ENCODE measurements at places on chromosomes 1 and 21. TPM values are rescaled to one million over a fixed set of nuclear protein-coding genes. Genes with fewer than 3 reads are reported as not detected.

Gene MROH9
- not detected for total RNA-seq

Gene ACADM
- total RNA-seq, result 62.7 TPM

Gene SH3GLB1
- total RNA-seq, result 24.1 TPM

Gene CCDC190
- not detected for total RNA-seq

Gene GJB4
- total RNA-seq, result not detected

DNA sequence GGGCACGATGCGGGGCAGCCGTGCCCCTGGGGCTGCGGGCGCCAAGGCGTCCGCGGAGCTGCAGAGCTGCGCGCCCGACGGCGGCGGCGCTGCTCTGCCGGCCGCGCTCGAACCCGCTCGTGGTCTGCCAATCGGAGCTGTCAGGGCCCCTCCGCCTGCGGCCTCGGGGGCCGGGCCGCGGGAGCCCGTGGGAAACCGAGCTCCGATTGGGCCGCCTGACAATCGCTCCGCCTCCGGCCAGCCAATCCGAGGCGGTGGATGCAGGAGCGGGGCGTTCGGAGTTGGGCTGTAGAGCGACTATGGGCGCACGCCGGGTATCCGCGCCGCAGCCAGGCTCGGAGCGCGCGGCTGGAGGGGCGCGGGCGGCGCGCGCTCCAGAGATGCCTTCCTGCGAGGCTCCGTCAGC lies 100.5 kb upstream of the SOD1 start:
- peak; percentile 95 for DNase-seq

DNA sequence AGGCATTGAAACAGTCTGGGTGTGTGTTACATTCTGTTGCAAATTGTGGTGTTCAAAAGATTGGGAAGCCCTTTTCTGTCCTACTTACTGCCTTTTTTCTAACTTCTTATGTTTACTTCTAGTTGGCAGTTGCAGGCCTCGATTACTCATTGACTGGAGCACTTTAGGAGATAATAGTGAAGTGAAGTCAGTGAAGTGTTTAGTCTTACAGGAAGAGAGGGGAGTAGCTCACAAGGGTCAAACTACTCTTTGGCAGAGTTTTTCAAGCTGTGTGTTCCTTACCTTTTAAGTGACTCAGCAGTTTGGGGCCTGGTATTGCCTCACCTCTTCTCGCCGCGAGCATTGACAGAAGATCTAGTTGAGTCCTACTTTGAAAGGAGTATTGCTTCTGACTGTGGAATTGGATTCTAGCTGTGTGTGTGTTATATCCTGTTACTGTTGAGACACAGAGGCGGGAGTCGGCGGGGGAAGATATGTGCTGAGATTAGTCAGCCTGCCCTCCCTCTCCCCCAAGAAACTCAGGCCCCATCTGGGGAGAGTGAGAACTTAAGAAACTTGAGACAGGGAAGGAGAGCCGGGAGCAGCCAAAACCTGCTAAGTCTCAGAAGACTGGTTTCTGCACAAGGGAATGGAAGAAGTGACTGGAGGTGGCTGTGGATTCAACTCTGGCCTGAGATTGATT lies 19.3 kb downstream of the AHCYL1 start:
- peak; percentile 97 for DNase-seq

DNA sequence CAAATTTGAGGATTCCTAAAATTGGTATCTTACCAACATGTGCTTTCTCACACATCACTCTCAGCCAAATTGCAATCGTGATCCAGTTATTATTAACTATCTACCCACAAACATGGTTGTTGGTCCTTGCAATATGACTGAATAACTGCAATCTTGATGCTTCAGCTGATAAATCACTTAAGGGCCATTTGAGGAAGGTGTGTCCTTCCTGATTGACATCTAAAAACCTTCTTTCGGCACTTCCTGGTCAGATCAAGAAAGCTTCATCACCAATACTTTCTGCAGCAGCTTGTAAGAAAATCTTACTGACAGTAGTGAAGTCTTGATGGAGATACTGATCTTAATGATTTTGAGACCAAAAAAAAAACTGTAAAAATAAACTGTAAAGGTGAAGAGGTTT lies 48.5 kb upstream of the KCTD3 start:
- no peak for DNase-seq

DNA sequence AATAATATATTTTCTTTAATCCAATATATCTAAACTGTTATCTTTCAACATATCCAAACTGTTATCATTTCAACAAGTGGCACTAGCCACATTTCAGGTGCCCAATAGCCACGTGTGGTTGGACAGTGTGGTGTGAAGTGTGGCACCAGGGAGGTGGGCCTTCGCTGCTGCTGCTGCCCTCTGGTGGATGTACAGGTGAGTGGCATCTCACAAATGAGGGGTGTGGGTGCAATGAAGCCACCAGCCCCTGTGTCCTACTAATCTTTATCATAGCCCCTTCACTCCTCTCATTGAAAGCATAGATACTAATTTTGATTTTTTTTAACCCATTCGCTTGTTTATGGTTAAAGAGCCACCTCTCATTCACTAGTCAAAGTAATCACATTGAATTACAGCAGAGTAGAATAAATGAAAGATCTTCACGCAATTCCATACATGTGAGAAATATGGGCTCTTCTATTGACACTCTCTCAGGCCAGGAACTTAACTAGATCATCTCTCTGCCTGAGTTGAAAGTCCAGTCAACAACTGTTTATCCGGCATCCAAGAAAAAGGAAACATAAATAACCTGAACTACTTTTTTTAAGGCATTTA lies 499.2 kb downstream of the OMA1 start:
- DNase-seq, result peak; percentile 19

GRCh38 chr1:169893645-169894423 lies at the start of gene SCYL3:
TSS of gene SCYL3 (minus strand) at chr1:169893896. CDS start at chr1:169888840, 5,056 bp downstream.
- peak; percentile 95 for DNase-seq

DNA sequence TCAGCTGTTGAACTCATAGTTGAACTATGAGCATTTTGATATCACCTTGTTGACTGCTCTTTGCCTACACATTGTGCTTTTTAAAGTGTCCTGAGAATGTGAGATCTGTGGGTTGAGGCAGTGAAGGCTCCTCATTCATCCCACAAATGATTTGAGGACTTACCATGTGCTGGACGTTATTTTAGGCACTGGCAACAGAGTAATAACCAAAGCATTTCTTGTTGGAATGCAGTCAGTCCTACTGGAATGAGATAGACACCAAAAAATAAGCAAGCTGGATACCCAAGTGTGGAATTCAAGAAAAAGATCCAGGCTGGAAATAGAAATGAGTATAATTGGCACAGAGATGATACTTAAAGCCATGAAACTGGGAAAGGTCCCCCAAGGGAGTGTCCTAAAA lies 73.4 kb downstream of the ZP4 start:
- no peak for DNase-seq

GRCh38 chr1:242890192-242890741 lies 364.8 kb downstream of the CEP170 start:
- DNase-seq, result peak; percentile 52

GRCh38 chr1:178898401-178898800 lies 27.5 kb upstream of the ANGPTL1 start:
- DNase-seq, result no peak

DNA sequence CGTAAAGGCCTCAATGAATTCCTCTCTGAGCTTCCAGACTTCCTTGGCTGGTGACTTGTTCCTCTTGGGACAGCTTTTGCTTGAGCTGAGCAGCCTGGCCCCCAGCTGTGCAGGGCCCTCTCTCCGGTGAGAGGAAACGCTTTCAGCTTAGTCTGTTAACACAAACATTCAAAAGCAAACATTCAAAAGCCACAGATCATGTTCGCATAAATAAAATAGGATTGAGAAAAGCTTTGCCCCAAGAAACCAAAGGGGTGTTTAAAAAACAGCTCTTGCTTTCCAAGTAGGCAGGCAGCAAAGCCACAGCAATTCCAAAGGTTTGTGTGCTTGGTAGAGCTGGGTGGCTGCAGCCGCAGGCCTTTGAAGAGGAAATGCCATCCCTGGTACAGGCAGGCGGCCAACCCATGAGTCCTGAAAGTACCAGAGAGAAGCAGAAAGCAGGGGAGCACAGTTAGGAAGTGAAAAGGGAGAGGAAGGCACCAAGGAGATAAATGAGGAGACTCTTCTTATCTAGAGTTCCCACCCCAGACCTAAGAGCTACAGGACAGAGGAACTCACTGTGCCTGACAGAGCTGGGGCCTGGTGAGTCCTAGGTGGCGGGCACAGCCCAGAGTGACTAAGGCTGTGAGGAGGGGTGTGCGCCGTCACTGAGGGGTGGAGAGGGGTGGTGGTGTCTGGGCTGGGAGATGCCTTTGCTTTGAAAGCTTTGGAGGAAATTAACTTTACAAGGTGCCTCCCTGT lies 48.4 kb downstream of the CCN1 start:
- DNase-seq, result peak; percentile 92

GRCh38 chr21:35563885-35564451 lies 496.4 kb downstream of the SETD4 start:
- peak; percentile 35 for DNase-seq

- no peak for DNase-seq
Measured at GRCh38 chr1:53666566-53666965, 72.4 kb downstream of the GLIS1 start.

DNA sequence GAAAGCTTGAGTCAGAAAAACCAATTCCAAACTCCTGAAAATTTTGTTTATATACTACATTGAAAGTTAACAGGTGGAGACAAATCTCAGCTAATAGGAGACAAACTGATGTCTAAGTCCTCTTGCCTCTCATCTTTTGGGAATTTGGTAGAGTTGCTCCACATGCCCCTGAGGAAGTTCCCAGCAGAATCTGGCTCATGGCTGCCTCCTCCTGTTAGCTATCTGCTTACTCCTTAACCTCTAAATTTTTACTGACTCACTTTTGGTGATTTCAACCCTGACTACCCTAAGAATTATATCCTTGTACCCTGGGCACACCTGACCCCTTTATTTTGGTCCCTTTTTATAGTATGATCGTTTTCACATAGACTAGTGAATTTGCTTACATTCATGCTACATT lies 633.7 kb upstream of the USP24 start:
- peak; percentile 28 for DNase-seq

GRCh38 chr1:113153116-113153803 lies 80.3 kb downstream of the LRIG2 start:
- DNase-seq, result peak; percentile 51

GRCh38 chr1:233189526-233189925 lies 106.0 kb downstream of the PCNX2 start:
- DNase-seq, result no peak

DNA sequence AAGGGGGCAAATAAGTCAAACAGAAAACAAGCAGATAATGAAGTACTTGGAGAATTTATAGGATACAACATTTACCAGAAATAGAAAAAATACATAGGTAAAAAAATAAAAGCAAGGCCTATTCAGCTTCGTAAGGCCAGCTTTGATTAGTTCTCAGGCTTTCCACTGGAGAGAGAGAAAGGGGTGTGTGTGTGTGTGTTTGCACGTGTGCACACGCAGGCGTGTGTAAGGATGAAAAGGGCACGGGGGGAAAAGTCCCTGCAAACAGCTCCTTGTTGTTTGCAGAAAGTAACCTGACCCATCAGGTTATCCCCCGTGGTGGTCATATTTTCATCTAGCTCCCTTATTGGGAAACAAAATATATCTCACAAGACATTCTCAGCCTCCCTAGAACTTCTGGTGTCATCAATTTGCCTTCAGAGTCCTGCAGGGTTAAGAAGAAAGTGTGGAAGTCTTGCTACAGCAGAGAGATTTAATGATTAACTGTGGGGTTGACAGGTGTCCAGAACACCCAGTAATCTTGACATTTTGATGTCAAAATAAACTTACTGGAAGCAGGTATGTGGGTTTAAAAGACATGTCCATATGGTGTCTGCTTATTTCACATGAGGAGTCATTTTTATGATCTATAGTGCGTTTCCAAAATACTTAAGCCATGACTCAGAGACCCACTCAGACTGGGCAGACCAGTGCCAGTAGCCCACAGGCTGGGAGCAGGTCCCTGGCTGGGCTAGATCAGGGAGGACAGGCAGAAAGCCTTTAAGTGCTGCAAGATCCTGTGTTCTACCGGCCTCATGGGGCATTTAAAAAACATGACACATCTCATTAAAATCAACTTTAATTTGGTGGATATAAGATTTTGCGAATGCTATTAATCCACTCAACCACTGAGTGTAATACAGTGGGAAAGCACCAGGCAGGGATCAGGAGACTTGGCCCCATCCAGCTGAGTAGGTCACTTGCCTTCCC lies 487.6 kb upstream of the CAMK1G start:
- peak; percentile 94 for DNase-seq

- DNase-seq, result no peak
Measured at GRCh38 chr1:184896000-184896399, 78.3 kb downstream of the NIBAN1 start.

- DNase-seq, result no peak
Measured at GRCh38 chr1:89364954-89365550, 1.2 kb downstream of the GBP6 start.

- DNase-seq, result no peak
Measured at GRCh38 chr1:25737130-25737529, 62.9 kb upstream of the SELENON start.

DNA sequence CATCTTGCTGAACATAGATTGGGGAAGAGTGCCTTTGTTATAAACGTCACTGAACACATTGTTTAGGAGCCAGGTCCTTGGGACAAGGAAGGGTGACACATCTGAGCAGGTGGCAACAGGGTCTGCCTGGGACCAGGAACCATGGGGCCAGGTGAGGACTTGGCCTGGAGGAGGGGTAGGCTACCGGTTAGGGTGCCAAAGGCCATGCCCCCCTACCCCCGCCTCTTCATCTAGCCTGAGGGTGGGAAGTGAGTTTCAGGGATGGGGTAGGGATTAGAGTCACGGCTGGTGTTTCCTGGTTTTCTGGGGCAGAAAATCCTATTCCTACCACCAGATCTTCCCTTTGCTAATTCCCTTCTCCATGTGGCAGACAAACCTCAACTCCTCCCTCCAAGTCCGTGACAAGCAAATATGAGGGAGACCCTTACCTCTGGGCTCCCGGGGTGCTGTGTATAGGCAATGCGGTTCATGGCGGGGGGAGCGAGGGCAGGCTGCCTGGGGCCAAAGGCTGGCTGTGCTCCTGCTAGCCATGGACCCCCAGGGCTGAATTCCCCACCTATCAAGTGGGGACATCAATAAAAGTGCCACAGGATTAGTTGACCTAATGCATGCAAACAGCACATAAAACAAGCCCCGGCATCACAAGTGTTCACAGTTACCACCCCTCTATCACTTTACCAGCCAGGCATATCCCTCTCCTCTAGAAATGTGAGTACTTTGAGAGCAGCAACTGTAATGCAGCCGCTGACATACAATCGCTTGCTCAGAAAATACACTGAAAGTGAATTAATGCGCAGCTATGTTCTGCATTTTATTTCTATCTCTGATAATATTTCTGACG lies 14.5 kb downstream of the CD247 start:
- DNase-seq, result no peak

All from MG63 (cell line).